ENCODE measurements at places on chromosomes 13 and 19.

DNA sequence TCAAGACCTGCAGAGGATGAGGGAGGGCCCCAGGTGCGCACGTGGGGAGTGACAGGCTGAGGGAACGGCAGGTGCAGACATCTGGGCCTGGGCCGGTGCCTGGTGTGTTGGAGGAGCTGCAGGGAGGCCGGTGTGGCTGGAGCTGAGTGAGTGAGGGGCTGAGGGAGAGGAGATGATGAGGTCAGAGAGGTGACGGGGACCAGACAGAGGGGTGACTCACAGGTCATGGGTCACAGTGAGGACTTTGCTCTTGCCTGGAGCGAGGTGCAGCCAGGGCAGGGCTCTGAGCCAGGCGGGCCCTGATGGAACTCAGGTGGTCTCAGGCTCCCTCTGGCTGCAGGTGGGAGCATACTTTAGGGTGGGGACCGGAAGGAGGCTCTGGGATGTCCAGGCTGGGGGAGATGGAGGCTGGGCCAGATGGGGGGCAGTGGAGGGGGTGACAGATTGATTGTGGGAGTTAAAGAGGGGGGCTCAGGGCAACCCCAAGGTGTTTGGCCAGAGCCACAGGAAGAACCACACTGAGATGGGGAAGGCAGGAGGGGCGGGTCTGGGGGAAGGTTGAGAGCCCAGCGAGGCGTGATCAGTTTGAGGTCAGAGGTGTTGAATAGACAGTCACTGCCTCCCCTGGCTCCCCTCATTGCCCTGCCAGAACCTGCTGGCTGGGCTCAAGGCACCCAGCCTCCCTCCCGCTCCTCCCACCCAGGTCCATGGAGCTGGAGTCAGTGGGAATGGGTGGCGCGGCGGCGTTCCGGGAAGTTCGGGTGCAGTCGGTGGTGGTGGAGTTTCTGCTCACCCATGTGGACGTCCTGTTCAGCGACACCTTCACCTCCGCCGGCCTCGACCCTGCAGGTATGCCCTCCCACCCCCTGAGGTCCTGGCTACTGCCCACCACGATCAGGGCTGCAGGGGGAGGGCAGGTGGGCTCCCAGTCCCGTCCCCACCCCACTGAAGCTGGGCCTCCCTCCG lies 8.4 kb downstream of the ARHGAP33 start:
- DNase-seq, result no peak

DNA sequence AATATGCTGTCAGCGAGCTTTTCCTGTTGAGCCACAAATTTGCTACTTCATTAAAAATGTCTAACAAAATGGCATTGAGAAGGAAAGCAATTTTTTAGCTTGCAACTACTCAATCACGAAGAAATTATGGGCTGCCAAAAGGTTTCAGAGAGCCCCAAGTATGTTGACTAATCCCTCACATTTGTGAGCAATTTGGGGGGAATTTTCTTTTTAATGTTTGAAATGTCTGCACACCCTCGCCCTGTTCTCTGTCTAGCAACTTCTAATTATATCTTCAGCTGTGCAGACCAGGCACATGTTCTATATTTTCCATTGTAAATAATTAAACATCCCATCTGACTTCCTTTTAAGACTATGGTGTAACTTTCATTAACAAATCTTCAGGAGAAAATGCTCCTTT lies 192.9 kb downstream of the DCT start:
- DNase-seq, result no peak

DNA sequence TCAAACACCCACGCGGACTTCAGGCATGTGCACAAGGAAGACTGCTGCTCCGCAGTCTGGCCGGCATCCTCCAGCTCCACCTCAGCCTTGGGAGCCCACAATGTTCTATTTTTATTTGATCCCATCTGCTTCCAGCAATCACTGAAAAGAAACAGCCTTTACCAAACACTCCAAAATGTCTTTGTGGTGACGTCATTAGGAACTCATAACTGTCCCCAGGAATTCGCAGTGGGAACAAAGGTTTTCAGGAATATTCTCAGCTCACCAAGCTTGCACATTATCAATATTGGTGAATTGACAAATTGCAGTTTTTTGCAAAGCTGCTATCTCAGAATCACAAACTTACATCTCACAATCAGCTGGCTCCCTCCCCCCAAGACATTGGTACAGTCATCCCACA lies 15.2 kb upstream of the ZNF841 start:
- no peak for DNase-seq

GRCh38 chr19:47741544-47742140 lies 3.7 kb upstream of the NOP53 start:
- DNase-seq, result no peak

GRCh38 chr13:99617474-99618255 lies 116.4 kb downstream of the TM9SF2 start:
- no peak for DNase-seq

DNA sequence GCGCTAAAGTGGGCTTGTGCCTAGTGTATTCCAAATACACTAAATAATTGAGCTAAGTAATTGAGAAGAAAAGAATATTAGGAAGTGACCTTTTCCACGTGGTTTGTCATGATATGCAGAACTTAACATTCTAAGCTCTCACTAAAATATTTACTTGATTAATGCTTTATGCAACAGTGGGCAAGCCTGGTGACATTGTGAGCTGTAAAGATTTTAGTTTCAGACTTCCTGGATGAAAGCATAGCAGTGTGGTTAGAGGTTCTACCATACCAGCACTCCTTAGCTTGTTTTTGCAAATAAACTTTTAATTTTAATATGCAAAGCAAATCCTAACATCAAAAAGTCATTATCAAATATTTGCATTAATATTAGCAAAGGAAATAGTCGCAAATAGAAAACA lies 1065.1 kb upstream of the SPRY2 start:
- no peak for DNase-seq

DNA sequence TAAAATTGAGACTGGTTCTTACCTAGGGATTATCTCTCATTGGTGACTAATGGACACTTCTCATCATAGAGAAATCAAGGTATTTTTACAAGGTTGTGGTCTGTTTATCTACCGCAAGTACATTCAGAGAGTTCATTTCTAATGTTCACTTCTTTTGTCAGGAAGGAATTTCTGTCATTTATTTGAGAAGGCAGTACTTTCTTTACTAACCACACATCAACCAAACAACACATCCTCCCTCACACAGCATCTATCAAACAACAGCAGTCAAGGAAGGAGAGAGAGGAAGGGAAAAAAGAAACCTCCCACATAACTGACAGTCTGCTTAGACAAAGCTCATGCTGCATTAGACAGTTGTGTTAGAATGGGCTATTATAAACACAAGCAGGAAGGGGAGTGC lies 182.3 kb upstream of the KLF12 start:
- DNase-seq, result no peak

DNA sequence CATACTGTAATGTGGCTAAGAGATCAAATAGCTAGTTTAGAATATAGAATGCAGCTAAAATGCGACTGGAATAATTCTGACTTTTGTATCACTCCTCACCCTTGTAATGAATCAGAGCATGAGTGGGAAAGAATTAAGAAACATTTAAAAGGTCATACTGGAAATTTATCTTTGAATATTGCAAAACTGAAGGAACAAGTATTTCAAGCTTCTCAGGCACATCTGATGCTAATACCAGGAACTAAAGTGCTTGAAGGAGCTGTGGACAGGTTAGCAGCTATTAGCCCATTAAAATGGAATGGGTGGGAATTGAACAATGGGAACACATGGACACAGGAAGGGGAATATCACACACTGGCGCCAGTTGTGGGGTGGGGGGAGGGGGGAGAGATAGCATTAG lies 144.2 kb upstream of the ZNF91 start:
- DNase-seq, result no peak

- no peak for DNase-seq
Measured at GRCh38 chr13:97710797-97711196, 242.7 kb upstream of the IPO5 start.

DNA sequence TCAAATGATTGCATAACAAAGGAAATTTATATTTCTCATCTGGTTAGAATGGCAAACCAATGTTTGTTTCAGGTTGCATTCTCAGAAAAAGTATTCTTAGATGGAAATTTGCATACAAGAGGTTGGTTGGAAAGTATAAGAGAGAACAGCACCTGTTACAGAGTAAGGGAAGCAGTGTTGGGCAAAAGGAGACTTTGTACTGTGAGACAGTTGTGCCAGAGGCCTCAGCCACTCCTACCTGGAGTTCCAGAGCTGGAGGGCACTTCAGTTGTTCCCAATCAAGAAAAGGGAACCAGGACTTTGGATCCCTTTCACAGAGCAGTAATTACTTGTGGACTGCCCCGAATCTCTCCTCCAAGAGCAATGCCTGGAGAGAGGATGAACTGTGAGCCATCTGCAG lies 81.8 kb downstream of the SPRY2 start:
- DNase-seq, result no peak

GRCh38 chr19:28430214-28430613 lies 782.7 kb downstream of the UQCRFS1 start:
- no peak for DNase-seq

DNA sequence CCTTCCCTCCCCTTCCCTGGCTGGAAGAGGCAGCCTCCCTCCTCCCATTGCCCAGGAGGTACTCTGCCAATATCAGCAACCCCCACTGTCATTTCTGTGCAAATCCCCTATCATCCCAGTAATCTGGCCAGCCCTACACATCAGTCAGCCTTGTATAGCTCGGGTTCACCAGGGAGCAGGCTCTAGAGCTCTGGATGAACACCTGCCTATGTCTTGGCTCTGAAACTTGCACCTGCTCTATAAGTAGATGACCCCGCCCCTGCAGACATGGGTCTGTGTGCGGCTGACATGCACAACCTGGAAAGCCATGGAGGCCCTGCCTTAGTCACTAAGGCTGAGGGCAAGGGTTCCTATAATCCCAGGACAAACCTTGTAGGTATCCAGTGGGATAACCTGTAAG lies 1042.9 kb downstream of the UQCRFS1 start:
- DNase-seq, result no peak

DNA sequence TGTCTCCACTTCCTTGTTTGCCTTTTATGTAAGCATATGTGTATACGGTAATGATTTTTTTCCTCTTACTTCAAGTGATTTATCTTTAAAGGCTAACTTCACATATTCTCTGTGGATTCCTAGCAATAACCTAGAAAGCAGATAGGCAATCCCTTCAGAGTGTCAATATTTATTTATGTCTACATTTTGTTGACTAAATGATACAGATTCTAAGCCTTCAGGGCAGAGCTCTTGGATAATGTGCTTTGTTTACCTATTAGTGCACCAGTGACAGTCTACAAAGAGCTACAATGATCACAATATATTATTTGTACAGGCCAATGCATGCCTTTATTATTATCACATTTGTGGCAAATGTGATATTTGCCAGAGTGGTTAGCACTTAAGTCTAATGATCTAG lies 406.2 kb downstream of the EFNB2 start:
- no peak for DNase-seq

DNA sequence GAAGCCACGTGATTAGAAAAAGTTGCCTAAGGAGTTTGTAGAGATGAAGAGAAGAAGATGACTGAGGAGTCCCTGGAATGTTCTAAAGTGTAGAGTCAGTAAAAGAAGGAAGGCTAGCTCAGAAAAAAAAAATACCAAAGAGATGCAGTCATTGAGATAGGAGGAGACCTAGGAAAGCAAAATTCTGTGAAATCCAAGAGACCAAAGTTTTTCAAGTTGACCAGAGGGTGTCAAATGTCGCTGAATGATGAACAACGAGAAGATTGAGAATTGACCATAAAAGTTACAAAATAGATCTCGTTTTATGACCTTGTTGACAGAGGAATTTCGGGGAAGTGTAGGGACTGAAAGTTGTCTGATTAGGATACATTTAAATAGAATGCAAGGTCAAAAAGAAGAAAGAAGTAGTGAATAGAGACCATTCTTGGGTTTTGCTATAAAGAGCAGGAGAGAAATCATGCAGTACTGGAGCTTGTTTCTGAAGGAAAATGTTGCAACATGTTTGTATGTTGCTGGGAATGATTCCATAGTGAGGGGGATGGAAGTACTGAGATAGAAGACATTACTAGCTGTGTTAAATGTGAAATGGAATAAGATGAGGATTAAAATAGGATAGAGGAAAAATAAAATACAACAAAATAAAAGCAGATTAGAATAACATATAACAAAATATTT lies 30.2 kb upstream of the HTR2A start:
- DNase-seq, result no peak

DNA sequence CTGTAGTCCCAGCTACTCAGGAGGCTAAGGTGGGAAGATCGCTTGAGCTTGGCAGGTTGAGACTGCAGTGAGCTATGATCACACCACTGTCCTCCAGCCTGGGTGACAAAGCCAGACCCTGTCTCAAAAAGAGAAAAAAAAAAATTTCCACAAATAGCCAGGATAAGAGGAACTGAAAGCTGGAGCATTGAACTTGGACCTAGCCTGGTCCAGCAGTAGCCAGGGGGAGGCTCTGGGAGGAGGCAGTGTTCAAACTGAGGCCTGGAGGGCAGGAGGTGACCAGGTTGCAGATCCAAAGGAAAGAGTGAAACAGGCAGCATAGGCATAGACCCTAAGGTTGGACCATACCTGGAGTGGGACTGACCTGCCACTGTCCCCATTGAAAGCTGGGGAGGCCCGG lies 26.9 kb upstream of the PIK3R2 start:
- DNase-seq, result no peak

DNA sequence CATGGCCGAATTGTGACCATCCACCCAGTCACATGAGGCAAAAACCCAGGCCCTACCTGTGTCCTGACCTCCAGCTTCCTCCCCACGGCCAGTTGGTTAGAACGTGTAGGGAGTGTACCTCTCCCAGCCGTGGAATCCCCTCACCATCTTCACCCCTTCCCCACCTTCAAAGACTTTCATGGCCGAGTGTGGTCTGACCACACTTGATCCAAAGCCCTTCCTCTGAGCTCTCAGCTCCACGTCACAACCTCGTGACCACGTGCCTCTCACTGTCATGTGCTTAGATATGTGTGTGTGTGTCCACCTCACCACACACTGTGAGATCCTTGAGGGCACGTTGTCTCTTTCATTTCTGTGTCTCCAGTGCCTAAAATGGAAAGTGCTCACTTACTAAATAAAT lies 48.6 kb upstream of the UBE2L5 start:
- DNase-seq, result no peak

- DNase-seq, result no peak
Measured at GRCh38 chr13:42048342-42048683, at the start of gene DGKH. Gene DGKH (plus strand): TSS chr13:42048648. CDS start chr13:42048774, 126 bp downstream.

DNA sequence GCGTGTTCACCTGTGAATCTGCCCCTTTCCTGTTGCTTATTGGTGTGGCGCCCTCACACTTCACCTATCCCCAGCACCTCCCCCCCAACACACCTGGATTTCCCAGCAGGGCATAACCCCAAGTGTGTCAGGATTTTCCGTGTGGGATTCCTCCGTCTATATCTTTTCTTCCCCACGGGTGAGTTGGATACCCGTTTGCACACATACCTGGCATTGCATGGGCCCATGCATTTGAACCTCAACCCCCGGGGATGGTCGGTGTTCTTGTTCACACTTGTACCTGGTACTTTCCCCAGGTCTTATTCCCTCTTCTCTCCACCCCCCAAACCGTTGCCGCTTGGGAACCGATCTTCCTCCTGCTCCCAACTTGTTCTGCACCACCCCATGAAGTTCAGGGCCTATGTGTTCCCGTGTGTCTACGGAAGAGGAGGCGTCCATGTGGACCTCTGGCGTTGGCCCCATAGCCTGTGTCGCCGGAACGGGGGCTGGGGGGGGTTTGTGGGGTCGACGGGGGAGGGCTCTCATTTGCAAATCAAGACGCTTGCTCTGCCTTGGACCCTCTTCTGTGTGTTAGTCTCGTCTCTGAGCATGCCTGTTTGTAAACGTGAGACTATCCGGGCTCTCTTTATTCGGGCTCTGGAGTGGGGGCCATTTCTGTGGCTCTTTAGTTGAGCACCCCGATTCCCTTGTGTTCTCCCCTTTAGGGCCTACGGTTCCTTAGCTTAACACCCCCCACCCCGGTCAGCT lies 1.7 kb downstream of the PRR12 start:
- DNase-seq, result no peak

GRCh38 chr13:84917252-84917878 lies 881.9 kb downstream of the SLITRK6 start:
- DNase-seq, result no peak
